ENCODE measurements at places on chromosomes 12 and 14.

DNA sequence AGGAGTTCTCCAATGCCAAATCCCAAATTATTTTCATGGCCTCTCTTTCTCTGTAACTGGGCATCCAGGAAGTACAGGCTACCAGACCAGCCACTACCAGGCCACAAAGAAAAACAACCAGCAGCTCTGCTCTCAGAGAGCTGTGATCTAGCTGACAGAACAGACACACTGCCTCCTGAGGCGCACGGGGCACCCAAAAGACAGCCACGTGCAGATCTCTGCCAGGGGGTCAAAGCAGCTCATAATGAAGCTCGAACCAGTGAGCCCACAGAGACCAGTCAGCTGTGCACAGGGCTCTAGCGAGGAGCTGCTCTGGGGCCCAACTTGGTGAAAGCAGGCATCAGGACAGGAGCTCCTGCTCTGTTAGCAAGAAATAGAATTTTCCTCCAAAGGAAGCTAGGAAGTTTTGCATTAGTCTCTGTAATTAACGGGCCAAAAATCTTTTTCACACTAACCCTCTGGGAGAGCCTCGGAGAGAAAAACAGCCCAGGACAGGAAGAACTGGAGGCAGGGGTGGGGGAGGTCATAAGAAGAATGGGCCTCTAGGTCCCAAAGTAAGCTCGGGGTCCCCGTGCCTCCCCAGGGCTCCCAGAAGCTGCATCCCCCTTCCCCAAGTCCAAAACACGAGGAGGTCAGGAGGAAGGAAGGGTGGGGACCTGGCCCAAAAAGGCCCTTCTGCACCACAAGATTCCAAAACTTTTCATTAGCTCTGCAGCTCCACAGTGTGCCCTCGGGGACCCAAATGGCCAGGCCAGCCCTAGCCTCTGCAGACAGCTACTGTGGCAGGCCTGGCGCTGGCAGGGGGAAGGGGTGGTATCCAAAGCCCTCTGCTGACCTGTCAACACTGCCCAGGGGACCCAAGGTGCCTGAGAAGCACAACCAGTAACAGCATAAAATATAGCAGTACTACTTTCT lies 30.2 kb downstream of the ACTN1 start:
- DNase-seq: no peak

DNA sequence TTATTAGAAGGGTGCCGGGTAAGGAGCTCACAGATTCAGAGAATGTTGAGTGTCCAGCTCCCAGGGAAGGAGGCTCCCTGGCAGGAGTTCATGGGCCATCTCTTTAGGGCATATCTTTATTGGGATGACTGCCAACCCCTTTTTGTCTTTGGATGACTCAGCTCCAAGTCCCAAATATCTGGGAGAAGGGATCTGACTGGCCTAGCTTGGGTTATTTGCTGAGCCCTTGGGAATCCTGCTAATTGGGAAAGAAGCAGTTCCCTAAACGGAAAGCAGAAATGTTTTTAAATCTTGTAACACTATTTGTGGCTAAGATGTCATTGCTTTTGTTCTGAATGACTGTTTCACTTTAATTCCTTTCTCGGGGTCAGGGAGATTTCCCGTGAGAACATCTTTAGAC lies 12.6 kb downstream of the DDX55 start:
- no peak for DNase-seq

- no peak for DNase-seq
Measured at GRCh38 chr12:28034271-28034670, 61.7 kb upstream of the PTHLH start.

DNA sequence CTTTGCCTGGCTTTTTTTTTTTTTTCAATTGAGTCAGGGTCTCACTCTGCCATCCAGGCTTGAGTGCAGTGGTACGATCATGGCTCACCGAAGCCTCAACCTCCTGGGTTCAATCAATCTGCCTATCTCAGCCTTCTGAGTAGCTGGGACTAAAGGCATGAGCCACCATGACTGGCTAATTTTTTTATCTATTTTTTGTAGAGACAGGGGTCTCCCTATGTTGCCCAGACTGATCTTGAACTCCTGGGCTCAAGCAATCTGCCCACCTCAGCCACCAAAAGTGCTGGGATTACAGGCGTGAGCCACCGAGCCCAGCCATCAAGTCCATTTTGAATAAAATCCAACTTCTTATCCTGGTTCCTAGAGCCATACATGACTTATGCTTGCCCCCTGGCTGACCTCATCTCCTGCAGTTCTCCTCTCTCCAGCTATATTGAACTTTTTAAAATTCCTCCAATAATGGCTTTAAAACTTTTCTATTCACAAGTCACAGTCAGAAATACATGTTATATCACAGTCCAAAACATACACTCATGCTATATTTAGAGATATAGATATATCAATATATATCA lies 10.4 kb upstream of the RND1 start:
- no peak for DNase-seq

DNA sequence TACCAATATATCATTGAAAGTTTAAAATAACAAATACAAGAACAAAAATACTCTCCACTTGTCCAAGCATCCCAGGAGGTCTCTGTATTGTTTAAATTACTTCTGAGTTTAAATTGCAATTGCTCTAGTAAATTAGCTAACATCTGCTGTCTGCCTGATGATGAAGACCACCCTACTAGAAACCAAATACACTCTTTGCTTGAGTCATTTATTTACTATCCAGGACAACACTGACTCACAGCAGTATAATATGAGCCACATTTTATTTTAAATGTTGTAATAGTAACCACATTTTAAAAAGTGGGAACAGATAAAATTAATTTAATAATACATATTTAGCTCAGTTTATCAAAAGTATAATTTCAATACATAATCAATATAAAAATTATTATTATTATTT lies 62.9 kb upstream of the EEA1 start:
- DNase-seq: no peak

- DNase-seq: no peak
Measured at GRCh38 chr14:100785338-100785615, 40.6 kb upstream of the MEG3 start.

DNA sequence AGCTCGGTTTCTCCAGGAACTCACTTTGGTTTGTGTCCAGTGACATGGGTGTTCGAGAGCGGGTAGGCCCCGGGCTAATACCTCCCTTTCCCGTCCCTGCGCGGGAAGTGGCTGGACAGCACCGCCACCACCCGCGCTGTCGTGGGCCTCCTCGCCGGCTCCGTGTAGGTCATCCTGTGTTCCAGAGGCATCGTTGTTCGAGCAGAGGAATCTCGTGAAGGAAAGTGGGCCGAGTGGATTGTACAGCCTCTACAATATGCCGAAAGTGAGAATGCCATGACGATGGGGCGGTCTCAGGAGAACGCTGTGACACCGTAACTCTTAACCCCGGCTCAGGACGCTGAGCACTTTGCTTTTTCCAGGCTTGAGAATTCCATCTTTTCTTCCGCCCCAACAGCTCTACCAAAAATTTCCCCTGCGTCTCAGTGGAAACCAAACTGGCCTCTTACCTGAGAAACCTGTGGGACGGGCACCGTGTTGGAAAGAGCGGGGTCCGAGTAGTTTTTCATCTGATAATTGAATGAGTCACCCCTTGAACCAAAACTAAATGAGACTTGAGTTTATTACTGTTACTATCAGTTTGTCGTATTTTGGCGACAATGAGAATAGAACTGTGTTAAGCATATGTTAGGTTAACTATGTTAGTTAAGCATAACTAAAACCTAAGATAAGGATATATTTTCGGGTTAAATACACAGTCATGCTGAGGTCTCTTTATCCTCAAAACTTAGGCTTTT lies 510 bp downstream of the EIF2S1 start:
- DNase-seq: no peak

DNA sequence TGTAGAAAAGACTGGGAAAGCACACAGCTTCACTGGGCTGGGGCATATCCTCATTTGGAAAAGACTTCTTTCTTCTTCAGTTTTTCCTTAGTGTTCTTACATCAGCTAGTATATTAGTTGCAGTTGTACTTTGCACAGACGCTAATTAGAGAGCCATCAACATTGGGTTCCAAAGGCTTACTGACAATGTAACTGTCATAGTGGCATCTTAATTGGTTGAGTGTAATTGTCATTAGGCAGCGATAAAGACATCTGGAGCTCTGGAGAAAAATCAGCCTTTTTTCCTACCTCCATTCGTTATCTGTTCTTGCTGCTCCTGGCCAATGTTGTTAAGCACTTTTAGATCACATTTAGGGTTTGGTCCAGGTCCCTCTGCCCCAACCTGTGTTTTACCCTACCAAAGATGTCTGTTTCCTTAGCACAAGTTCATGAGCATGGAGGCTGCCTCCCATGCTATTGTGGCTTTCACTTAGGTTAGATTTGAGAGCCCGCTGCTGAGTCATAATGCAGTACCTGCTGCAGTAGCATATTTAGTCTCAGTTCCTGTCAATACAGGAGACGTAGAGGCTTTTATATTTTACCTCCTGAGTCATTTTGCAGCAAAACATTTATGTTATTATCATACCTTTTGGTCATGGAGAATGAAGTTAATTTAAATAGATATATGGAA lies 49.2 kb downstream of the FBXW8 start:
- no peak for DNase-seq

- no peak for DNase-seq
Measured at GRCh38 chr12:13695781-13696180, 285.6 kb downstream of the GRIN2B start.

DNA sequence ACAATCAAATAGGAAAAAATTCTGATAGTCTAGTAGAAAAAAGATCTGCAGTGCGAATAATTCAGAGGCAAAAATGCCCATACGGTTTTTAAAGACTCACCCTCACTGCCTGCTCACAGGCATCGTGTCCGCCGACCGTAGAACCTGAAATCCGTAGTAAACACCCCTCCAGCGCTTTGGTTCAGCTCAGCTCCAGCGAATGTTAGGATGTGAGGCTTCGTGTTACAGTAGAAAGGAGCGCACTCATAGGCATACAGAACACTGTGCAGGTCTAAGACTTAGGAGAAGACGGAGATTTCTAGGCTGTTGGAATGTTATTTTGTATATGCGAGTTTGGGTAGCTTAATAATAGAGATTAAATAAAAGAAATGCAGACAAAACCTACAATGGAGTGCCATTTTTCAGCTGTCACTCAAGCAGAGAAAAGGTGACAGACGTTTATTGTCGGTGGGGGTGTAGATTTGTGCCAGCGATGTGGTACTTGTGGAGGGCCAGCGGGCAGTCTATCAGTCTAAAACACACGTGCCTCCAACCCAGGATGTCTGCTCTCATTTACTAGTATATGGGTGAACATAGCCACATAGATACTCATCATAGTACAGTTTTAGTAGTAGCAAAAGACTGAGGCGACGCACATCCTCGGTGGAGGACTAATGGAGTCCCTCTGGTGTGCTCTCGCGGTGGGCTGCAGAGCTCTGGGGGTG lies 25.7 kb downstream of the SFSWAP start:
- DNase-seq: no peak

Data from cortex of kidney (tissue), 1 donor.